Forelimb muscle (tissue), 1 donor: ENCODE measurements at places on chromosomes 4 and X.

- no peak for DNase-seq
Measured at GRCh38 chr4:23811161-23811560, 78.7 kb downstream of the PPARGC1A start.

GRCh38 chrX:72540318-72540717, 32.3 kb downstream of the HDAC8 start:
- DNase-seq = peak; percentile 34

GRCh38 chrX:131288738-131289511, at the start of gene IGSF1:
IGSF1 (minus strand) TSS chrX:131289306; CDS start chrX:131286674, 2,632 bp downstream.
- DNase-seq = peak; percentile 51

- DNase-seq = no peak
Measured at GRCh38 chr4:139736274-139736660, 70.6 kb downstream of the MGST2 start.

DNA sequence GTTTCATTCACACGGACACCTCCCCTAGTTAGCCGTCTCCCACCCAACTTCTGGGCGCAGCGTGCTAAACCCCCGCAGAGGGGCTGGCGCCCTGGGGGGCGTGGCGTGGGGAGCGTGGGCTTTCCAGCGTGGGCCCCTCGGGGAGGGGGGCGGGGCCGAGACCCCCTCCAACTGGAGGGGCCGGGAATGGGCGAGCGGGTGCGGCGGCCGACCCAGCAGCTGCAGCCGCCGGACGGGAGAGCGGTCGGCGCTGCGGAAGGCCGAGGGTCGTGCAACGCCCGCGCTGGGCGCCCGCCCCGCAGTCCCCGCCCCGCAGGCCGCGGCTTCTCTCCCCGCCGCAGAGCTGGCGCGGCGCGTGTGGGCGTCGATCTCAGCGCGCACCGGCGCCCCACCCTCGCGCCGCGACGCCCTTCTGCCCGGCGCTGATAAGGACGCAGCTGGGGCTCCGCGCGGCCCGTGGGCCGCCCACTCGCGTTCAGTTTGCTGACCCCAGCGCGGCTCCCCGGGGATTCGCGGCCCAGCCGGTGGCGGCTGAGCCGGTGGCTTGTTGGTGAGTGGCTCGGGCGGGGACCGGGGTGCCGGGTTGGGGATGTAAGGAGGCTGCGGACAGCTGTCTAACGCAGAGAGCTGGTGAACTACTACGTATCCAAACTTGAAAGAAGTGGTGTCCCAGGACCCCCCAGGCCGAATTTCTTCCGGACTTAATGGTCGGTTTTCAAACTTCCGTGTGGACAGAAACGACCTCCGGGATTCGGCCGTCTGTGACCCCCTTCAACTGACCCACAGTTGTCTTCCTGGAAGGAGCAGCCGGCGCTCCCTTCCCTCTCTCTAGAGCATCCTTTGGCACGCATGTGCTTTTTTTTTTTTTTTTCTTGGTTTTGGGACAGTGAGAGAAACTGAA, 1.5 kb downstream of the FHDC1 start:
- no peak for DNase-seq
